Thyroid gland (tissue), 4 donors: ENCODE measurements at places on chromosomes 12 and 14. TPM values are rescaled to one million over a fixed set of nuclear protein-coding genes. Genes with fewer than 3 reads are reported as not detected.

TMEM116 gene
- 22.2 TPM for total RNA-seq

NEUROD4 gene
- not detected for total RNA-seq

PRH2 gene
- total RNA-seq = not detected

- H3K27me3 ChIP-seq = no peaks in the 10 kb centered on the region
- no peak overlapping the region for H3K4me3 ChIP-seq
- H3K36me3 ChIP-seq = no peaks in the 10 kb centered on the region
- H3K27ac ChIP-seq = no peak overlapping the region
Observed at GRCh38 chr12:65199604-65200003, 30.2 kb downstream of the LEMD3 start.

DNA sequence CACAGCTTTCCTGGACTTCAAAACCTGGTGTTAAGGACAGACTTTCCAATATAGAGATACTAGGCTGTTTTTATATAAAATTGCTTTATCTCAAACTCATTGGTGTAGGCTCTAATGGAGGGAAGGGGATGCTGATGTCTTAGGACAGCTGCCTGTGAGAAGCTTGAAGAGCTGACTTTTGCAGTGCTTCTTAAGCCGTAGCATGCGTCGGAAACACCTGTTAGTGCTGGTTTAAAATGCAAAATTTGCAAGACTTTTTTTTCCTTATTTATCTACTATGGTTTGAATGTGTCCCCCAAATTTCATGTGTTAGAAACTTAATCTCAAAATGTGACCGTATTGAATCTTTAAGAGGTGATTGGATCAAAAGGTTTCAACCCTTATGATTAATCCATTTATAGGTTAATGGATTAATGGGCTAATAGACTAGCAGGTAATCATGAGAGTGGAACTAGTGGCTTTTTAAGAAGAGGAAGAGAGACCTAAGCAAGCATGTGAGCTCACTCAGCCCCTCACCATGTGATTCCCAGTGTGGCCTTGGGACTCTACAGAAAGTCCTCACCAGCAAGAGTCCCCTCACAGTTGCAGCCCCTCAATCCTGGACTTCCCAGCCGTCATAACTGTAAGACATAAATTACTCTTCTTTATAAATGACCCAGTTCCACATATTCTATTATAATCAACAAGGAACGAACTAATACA is 60.9 kb upstream of the FUT8 start:
- no peak for DNase-seq
- H3K36me3 ChIP-seq = no peaks in the 10 kb centered on the region
- H3K4me3 ChIP-seq = no peak overlapping the region
- no peak overlapping the region for H3K27ac ChIP-seq
- H3K27me3 ChIP-seq = no peaks in the 10 kb centered on the region

DNA sequence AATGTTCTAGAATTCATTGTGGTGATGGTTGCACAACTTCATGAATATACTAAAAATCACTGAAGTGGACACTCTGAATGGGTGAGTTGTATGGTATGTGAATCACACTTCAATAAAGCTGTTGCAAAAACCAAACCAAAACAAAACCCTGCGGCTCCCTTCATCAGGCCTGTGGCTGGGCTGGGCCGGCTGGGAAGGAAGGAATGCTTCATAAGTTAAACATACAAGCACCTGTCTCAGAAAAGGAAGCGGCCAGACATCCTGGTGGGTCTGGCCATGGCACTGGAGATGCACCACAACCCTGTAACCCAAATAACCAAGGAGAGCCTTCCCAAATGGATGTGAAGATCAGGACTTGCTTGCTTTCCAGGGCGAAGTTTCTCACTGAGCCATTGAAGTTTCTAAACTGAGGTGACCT is 34.9 kb downstream of the TTC7B start:
- no peak for DNase-seq
- H3K27me3 ChIP-seq = no peaks in the 10 kb centered on the region
- no peak overlapping the region for H3K27ac ChIP-seq
- H3K4me3 ChIP-seq = no peak overlapping the region

DNA sequence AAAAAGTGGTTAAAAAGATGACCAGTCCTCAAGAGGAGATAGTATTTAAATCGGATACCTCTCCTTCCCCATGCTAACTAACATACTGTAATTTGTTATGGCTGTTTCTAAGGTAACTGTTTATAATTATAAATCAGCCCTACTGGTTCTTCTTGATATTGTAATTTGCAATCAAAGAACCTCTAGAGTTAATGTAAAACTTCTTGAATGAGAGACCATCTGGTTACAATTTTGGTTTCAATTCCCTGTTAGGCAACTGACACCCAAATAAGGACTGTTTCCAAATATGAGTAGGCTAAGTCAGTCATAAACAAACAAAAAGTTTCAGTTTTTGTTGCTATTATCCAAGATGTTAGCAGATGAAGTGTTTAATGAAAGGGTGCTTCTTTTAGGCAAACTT is 120.2 kb upstream of the DNM1L start:
- peak overlapping the region; percentile 57 for H3K27ac ChIP-seq
- peaks cover 6% of the 10 kb centered on the region for H3K4me1 ChIP-seq
- H3K36me3 ChIP-seq = no peaks in the 10 kb centered on the region
- no peaks in the 10 kb centered on the region for H3K27me3 ChIP-seq
- DNase-seq = no peak
